Foreskin keratinocyte (primary cell): ENCODE measurements at places on chromosomes 11 and 22. TPM values are rescaled to one million over a fixed set of nuclear protein-coding genes. Genes with fewer than 3 reads are reported as not detected.
A peak's percentile ranks its signal among the peaks of the same experiment; 100 is the strongest.

FAU gene
- polyA plus RNA-seq: 1,043 and 1,081 TPM in 2 replicates

MAPK8IP1 gene
- 0.54 and 1.0 TPM in 2 replicates for polyA plus RNA-seq

APOA5 gene
- polyA plus RNA-seq: not detected in 2 replicates

DNA sequence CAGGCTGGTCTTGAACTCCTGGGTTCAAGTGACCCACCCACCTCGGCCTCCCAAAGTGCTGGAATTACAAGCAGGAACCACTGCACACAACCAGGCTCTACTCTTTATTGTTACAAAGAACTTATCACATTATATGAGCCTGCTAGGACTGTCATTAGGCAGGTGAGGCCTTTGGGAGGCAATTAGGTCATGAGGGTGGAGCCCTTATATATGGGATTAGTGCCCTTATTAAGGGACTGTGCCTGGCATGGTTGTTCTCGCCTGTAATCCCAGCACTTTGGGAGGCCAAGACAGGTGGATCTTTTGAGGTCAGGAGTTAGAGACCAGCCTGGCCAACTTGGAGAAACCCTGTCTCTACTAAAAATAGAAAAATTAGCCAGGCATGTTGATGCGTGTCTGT lies 10.5 kb upstream of the PSMC3 start:
- DNase-seq: no peak

- no peak for DNase-seq
Observed at GRCh38 chr22:47883757-47884156, 1121.3 kb downstream of the TBC1D22A start.

- no peak for DNase-seq
Observed at GRCh38 chr11:114915871-114916805, 237.8 kb downstream of the NXPE2 start.

DNA sequence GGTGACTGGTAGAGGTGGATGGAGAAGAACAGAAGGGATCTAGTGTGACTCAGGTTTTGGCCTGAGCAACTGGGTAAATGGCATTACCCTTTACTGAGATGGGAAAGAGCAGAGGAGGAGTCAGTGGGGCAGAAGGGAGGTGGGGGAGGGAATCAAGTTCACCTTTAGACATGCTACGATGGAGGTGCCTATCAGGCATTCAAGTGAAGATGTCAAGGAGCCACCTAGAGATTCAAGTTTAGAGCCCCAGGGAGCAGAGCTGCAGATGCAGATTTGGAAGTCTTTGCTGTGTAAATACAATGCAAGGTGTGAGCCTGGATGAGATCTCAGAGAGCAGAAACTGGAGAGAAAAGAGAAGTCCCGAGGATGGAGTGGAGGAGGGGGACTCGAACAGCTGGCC lies 979 bp upstream of the MOGAT2 start:
- DNase-seq: no peak

- peak; percentile 60 for DNase-seq
Observed at GRCh38 chr11:20596205-20597153, 2.9 kb upstream of the SLC6A5 start.

MS4A15 gene
- not detected in 2 replicates for polyA plus RNA-seq

- DNase-seq: no peak
Observed at GRCh38 chr11:122362381-122362780, 246.4 kb upstream of the BLID start.
